ENCODE measurements at places on chromosomes 6 and 20.

DNA sequence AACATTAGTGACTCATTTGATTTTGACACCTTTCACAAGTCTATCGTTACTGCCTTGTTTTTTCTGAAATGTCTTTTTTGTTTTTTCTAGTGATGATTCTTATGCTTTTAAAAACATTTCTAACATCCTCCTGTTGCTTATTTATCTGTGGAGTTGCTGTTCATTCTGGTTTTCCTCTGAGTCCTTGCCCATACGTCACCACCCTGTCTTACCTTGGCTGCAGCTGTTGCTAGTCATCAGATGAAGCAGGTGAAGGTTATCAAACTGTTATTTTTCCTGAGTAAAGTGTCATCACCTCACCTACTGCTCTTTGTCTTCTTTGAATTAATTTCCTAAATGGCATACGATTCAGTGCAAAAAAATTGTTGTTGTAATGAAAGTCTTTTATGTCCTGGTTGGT lies 376.6 kb downstream of the GRIK2 start:
- peak; percentile 100 for DNase-seq

DNA sequence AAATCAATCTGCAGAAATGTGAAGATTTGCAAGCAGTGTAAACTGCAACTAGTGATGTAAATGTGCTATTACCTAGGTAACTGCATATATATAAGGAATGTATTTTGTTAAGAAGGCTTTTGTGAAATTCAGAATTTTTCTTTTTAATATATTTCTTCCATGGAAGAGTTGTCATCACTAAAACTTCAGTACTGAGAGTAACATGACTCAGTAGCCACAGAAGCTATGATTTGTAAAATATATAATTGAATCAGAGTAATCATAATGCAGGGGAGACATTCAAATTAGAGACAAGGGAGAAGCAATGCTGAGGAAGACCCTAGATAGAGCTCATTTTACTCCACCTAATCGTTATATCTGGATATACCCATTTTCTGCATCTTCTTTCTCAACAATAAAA lies 141.7 kb downstream of the ADGRG6 start:
- DNase-seq: no peak

DNA sequence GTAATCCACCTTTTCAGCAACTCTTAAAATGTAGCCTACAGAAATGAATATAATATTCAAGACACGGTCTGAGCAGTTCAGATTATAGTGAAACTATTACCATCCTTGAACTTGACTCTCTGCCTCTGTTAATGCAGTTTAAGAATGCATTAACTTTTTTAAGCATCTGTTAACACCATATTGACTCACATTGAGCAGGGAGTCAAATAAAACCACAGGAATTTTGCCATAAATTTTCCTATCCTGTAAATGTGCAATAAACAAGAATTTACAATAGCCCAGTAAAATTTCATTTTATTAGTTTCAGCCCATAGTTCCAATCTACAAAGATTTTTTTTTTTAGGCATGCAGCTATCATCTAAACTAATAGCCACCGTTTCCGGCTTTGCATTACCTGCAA lies 239.2 kb upstream of the DEFB112 start:
- no peak for DNase-seq

GRCh38 chr6:22082218-22082617 lies 214.6 kb downstream of the PRL start:
- DNase-seq: no peak
